SK-N-DZ (cell line): ENCODE measurements at places on chromosomes 1 and 21.

DNA sequence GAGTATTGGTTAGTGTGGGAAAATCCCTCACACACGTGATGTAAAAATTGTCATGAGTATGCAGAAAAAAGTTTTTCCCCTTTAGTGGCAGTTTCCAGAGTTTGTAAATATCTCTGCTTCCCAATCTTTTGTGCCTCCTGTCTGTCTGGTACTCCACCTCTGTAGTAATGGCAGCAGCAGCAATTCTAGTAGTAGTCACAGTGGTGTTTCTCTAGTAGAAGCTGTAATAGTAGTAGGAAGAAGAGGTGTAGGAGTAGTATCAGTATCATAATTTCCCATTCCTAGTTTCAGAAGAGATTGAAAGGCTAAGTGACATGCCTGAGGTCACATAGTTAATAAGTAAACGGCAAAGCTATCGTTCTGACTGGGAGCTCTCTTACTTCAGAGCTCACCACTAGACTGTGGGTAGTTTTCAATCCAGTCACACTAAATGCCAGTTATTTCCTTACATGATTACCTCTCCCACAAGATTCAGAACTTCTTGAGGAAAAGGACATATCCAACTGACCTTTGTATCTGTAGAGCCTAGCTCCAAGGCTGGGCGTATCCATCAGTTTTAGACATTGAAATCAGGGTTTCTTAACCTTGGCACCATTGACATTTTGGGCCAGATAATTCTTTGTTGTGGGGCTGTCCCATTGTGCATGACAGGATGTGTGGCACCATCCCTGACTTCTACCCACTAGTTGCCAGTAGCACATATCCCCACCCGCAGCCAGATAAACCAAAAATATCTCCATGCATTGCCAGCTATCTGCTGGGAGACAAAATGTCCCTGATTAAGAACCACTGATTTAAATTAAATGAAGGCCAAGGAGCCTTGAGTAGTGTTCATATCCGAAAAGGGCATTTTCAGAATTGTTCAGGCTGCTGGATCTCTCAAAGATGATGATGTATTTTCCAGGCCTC lies 135.9 kb downstream of the FGGY start:
- no peak for DNase-seq

DNA sequence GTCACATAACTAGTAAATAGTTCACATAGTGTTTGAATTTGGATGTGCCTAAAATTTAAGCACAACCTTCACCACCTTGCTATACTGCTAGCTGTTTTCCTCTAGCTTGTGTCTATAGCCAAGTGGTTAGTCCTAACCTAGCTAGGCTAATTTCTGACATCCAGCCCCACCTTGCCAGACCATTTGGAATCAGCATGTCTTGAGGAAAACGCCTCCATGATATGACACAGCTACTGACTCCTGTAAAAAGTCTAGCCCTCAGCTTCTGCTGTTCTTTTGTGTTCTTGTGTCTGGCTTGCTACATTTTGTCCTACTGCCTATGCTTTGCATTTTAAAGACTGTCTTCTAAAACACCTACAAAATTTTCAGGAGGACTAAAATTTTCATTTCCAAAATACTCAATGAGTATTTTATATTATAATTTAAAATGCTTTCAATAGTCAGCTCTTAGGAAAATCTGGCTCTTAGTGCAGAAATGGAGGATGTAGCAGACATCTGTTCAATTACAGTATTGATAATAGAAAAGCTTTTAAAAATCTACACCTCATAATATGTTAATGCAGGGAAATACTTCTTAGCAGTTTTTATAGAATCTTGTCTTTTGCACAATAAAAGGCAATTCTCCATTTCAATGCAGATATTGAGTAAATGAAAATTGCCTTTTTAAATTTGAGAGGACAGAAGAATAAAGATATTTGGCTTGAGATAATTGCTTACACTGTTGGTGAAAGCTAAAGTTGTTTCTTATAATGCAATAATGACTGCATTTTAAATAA lies 160.8 kb upstream of the APP start:
- no peak for DNase-seq

GRCh38 chr1:223326776-223327175 lies 37.2 kb downstream of the SUSD4 start:
- DNase-seq = no peak

- DNase-seq = no peak
Observed at GRCh38 chr1:150141452-150141851, 8.3 kb upstream of the PLEKHO1 start.

DNA sequence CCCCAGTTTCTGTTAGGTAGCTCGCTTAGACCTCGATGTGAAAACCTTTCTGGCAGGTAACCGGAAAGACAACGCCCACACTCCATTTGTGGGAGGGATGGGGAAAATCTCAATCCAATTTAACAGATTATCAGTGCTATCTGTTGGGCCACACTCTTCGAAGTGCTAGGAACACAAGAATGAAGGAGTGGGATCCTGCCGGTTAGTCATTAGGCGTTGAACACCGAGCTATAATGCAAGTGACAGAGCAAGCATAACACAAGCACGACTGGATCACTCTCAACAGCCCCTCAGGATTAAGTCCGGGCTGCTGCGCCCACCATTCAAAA lies 531 bp downstream of the SNIP1 start:
- DNase-seq = no peak

DNA sequence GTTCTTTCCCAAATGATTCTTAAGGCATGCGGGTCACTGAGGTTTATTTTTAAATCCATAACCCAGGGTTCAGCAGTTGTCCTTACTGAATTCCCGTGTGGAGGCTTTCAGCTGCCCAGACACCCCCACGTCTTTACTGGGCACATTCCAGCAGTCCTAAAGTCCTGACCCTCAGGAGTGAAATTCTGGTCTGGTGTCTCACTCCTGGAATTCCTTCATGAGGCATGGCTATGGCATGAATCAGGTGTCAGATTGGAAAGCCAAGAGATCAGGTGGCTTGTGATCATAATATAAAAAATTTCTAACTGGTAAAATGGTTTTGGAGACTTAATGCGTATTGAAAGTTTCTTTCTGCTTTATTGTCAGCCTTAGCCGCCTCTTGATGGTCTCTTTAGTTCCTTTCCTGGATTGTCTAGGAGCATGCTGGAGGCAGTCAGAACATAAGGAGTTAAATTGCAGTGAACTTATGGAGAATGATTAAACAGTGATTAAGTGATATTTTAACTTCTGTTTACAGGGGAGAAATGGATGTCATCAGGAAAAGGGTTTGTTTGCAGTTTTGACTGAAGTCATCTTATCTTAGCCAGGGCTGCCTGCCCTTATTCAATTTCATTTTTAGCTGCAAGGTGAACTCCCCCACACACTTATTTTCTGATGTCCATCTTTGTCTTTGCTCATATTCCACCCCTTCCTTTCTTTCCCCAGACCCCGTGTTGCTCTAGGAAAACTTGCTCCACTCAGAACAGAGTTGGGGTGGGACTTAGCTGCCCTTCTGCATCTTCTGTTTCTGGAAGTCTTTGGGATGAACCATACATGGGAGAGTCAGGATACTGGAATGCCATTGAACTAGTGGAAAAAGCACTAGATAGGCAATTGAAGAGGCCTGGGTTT lies 25.7 kb upstream of the MACF1 start:
- DNase-seq = no peak

DNA sequence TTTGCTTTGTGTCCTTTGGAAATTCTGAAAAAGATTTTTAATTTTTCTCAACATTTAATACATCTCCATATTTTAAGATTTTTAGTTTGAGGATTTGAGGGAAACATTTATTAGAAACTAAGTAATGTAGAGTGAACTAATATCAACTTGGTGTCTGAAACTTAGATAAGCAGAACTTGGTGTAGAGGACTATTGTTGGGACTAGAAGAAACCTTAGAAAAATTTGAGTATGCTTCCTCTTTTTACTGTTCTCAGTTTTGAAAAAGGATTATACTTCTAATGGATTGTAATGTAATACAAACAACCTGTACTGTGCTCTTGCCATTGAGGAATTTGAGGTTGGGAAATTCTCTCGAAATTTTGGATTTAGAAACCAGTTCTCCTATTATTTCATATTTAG lies 2.4 kb downstream of the FNBP1L start:
- no peak for DNase-seq
